GM12892 (cell line): ENCODE measurements at places on chromosomes 13 and 19.

GRCh38 chr19:3524904-3525451 lies 14.0 kb upstream of the TEKTIP1 start:
- DNase-seq, result no peak

DNA sequence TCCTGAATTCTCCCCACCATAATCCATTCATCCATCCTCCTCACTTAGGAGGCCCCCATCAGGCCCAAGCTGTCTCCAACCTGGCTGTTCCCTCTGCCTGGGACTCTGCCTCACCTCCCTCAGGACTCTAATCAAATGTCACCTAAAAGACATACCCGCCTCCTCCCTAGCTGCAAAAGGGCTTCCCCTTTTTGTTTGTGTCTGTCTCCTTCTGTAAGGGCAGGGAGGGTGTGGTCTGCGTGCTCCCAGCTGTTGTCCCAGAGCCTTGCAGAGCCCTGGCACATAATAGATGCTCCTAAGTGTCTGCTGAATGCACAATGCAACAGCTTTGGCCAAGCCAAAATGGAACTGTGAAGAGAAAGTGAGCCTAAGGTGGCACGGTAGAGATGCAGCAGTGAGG lies 4.4 kb downstream of the TRIR start:
- DNase-seq, result no peak

DNA sequence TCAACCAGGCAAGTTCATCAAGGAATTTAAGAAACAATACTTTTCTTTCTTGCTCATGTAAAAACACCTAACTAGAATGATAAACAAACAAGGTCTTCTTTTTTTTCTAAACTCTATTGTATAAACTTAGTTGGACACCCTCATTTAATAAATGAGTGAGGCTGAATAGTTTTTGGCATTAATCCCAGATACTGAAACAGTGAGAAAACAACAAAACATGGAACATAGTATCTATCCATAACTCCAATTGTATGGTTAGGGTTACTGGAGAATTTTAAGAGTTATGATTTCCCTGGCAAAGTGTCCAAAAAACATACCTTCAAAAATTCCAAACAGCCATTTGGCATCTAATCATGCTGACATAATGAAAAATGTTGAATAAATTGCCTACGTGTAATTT lies 5.8 kb upstream of the POMP start:
- DNase-seq, result no peak

DNA sequence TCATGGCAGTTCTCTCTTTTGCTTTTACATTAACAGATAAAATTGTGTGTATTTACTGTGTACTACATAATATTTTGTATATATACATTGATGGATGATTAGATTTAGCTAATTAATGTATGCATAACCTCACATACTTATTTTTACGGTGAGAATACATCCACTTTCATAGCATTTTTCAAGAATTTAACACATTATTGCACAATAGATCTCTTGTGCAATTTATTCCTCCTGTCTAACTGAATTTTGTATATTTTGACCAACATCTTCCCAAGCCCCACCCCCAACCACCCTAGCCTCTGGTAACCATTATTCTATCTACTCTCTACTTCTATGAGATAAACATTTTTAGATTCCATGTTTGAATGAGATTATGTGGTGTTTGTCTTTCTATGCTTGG lies 194.7 kb downstream of the RBM26 start:
- no peak for DNase-seq

DNA sequence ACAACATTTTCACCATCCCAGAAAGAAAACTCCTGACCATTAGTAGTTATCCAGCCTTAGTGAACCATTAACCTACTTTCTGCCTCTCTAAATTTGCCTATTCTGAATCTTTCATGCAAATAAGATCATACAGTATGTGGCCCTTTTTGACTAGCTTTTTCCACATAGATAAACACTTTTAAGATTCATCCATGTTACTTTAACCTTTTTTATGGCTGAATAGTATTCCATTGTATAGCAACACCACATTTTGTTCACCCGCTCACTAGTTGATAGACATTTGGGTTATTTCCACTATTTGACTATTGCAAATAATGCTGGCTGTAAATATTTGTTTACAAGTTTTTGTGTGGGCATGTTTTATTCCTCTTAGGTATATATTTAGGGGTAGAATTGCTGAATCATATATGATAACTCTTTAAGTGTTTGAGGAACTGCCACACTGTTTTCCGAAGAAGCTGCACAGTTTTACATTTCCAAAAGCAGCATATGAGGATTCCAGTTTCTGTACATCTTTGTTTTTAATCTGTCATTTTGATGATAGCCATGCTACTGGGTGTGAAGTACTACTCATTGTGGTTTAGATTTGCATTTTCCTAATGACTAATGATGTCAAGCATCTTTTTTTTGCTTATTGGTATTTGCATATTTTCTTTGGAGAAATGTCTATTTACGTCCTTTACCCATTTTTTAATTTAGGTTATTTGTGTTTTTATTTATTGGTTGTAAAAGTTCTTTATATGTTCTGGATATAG lies 17.1 kb downstream of the COG6 start:
- DNase-seq, result no peak

DNA sequence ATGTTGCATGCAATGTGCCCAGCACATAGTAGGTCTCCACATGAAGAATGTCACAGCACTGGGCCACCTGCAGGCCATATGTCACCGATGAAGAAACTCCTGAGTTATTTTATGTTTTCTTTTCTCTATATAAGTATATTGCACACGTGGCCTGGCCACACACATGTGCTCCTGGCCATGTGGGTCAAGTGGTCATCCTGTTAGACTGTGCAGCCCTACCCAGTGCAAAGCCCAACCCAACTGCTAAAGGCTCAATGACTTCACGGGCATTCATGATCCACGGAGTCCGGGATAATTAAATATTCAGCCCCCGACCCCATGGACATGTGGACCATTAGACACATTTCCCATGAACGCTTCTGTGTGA lies 163.2 kb downstream of the TEX29 start:
- DNase-seq, result no peak

- no peak for DNase-seq
Measured at GRCh38 chr19:2329149-2329478, 630 bp downstream of the SPPL2B start.

GRCh38 chr19:46287585-46287984 lies 9.3 kb upstream of the HIF3A start:
- DNase-seq, result no peak

GRCh38 chr13:32127691-32128090 lies 96.1 kb downstream of the FRY start:
- no peak for DNase-seq

GRCh38 chr13:51225029-51225428 lies 2.8 kb downstream of the FAM124A start:
- DNase-seq, result no peak

DNA sequence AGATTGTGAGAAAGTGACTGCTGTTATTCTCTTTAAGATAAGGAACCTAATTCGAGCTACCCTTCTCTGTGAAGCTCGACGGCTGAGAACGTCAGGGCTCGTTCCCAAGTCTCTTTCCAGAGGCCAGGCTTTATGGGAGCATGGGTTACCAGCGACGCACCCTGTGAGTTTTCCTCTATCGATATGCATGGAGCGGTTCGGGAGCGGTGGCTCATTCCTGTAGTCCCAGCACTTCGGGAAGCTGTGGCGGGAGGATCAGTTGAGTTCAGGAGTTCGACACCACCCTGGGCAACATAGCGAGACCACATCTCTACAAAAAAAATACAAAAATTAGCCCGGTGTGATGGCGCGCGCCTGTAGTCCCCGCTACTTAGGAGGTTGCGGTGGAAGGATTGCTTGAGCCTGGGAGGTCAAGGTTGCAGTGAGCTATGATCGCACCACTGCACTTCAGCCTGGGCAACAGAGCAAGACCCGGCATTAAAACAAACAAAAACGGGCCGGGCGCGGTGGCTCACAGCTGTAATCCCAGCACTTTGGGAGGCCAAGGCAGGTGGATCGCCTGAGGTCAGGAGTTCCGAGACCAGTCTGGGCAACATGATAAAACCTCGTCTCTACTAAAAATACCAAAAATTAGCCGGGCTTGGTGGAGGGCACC lies 681 bp upstream of the ZNF606 start:
- no peak for DNase-seq

- no peak for DNase-seq
Measured at GRCh38 chr19:53193535-53194222, 521 bp upstream of the ZNF665 start.

DNA sequence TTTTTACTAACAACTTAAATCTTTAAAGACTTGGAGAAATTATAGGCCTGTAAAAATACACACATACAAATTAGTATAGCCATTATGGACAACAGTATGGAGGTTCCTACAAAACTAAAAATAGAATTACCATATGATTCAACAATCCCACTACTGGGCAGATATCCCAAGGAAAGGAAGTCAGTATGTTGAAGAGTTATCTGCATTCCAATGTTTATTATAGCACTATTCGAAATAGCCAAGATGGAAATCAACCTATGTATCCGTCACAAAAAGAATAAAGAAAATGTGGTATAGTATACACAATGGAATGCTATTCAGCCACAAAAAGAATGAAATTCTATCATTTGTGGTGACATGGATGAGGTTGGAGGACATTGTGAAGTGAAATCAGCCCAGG lies 37.2 kb downstream of the SLITRK1 start:
- DNase-seq, result no peak
